ENCODE measurements at places on chromosomes 16 and 17.
A peak's percentile ranks its signal among the peaks of the same experiment; 100 is the strongest.

DNA sequence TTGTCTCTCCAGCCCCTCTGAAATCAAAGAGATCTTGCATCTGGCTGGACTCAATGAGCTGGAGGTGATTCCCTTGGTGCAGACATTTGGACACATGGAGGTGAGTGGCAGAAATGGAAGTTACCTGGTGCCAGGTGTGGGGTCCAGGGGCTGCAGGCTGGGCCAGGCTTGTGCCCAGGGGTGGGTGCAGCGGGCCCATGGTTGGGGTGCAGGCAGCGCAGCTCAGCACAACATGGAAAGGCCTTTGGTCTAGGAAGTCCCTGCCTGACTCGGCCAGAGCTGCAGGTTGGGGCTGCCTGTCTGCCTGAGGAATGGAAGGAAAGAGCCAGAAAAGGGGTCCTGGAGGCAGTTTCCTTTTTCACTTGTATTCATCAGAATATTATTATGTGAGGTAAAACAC lies 10.2 kb upstream of the OGFOD3 start:
- DNase-seq: no peak

DNA sequence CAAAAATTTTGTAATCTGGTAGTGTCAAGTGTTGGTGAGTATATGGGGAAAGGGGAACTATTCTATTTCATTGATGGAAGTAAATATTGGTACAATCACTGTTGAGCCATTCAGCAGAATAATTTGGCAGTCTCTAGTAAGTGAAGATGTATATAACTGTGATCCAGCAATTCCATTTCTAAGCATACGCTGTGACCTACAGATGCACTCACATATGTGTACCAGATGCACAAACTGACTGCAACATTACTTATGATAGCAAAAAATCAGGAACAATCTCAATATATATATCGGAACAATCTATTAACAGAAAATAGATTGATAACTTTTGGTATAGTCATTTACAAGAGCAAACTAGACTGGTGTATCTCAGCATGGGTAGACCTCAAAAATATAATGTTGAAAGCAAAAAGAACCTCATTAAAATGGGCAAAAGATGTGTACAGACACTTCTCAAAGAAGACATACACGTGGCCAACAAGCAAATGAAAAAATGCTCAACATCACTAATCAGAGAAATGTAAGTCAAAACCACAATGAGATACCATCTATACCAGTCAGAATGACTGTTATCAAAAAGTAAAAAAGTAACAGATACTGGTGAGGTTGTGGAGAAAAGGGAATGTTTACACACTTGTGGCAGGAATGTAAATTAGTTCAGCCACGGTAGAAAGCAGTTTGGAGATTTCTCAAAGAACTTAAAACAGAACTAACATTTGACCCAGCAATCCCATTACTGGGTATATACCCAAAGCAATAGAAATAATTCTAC lies 20.7 kb downstream of the ADAP2 start:
- no peak for DNase-seq

- DNase-seq: no peak
Observed at GRCh38 chr16:30621765-30622164, 11.6 kb upstream of the ZNF689 start.

GRCh38 chr16:31428279-31428597 lies at the start of gene COX6A2:
COX6A2 (minus strand) TSS chr16:31428360; CDS start chr16:31428325, 35 bp downstream.
- no peak for DNase-seq

GRCh38 chr16:18039931-18040330 lies 296.6 kb downstream of the NPIPA8 start:
- no peak for DNase-seq

GRCh38 chr16:6038941-6039645 lies 941.5 kb upstream of the EEF2KMT start:
- DNase-seq: no peak

DNA sequence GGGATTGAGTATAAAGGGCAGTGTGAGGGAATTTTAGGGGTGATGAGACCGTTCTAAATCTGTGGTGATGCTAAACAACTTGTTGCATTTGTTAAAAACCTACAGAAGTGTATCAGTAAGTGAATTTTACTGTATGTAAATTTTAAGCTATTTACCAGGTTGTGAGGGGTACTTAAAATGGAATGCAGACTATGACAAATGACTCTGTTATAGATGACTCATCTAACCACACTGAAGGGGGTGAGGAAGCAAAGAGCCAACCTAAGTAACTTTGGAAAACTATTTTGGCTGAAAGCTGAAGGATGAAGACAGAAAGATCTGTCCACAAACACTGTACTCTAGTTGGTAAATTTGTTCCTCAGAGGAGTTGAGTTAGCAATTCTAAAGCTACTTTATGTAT lies 5.3 kb upstream of the MKS1 start:
- DNase-seq: no peak

- DNase-seq: no peak
Observed at GRCh38 chr17:60602871-60603270, 2.9 kb downstream of the PPM1D start.

GRCh38 chr17:33674685-33675084 lies 381.6 kb upstream of the ASIC2 start:
- peak; percentile 55 for DNase-seq

DNA sequence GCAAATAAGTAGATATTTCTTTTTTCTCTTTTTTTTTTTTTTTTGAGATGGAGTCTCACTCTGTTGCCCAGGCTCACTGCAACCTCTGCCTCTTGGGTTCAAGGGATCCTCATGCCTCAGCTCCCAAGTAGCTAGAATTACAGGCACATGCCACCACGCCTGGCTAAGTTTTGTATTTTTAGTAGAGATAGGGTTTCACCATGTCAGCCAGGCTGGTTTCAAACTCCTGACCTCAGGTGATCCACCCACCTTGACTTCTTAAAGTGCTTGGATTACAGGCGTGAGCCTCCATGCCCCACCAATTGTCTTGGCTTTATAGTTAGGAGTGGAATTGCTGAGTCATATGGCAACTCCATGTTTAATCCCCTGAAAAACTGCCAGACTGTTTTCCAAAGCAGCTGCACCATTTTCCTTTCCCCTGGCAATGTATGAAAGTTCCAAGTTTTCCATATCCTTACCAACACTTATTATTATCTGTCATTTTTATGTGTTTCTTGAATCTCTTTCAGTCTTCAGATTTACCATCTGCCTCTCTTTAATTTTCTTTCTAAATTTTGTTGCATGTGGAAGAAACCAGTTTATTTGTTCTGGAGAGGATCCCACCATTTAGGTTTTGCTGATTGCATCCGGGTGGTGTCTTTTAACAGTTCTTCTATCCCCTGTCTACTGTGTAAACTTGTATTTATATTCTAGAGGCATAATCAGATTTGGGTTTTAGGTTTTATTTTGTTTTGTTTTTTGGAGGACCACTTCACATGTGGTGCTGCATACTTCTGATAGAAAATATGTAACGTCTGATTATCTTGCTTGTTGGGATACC lies 9.9 kb upstream of the CES3 start:
- no peak for DNase-seq

- DNase-seq: no peak
Observed at GRCh38 chr17:31327534-31328159, 6.2 kb upstream of the EVI2A start.

DNA sequence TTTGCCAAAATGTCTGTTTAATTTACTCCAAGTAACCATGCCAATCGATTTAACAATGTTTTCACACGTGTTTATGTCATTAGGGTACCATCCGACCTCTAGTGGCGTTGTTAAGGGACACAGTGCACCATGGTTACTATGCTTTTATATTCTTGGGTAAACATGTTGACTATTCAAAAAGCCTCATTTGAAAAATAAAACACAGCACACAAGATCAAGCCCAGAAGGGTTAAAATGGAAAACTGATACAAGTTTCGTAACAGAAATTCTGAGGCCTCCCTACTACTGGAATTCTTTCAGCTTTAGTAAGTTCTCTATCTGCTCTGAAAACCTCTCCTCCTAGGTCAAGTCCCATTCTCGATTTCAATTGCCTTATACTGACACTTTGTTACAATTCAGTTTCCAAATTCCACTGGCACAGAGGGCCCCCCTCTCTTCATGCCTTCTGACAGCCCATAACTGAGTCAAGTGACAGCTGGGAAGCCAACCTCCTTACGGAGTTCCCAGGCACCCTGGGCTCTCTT lies 2.1 kb downstream of the CFAP20 start:
- DNase-seq: no peak

- no peak for DNase-seq
Observed at GRCh38 chr16:50247123-50247905, 19.0 kb upstream of the ADCY7 start.

DNA sequence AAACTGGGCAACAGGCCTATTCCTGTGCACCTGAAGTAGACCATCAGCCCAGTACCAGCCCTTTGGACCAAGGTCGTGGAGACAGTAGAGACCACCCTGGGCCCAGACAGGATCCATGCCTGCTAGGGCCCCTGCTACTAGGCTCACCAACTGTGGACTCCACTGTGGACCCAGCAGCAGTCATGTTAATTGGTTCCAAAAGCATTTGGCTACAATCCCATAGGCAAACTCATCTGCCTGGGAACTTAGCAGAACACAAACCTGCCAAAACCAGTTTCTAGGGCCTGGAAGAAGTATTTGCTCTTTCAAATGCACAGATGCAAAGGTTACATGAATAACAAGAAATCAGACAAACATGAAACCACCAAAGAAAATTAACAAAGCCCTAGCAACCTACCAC lies 53.1 kb downstream of the ACSM2A start:
- no peak for DNase-seq

- no peak for DNase-seq
Observed at GRCh38 chr17:7497228-7497627, 13.1 kb downstream of the POLR2A start.

GRCh38 chr17:31582151-31582907 lies 190.9 kb downstream of the RAB11FIP4 start:
- no peak for DNase-seq

GRCh38 chr17:81805707-81806460 lies 1.9 kb downstream of the GCGR start:
- DNase-seq: no peak

GRCh38 chr17:6703751-6704150 lies 9.4 kb downstream of the SLC13A5 start:
- no peak for DNase-seq

GRCh38 chr16:53636978-53637377 lies 66.7 kb downstream of the RPGRIP1L start:
- no peak for DNase-seq

- DNase-seq: no peak
Observed at GRCh38 chr17:8572764-8573163, 57.8 kb downstream of the MYH10 start.

DNA sequence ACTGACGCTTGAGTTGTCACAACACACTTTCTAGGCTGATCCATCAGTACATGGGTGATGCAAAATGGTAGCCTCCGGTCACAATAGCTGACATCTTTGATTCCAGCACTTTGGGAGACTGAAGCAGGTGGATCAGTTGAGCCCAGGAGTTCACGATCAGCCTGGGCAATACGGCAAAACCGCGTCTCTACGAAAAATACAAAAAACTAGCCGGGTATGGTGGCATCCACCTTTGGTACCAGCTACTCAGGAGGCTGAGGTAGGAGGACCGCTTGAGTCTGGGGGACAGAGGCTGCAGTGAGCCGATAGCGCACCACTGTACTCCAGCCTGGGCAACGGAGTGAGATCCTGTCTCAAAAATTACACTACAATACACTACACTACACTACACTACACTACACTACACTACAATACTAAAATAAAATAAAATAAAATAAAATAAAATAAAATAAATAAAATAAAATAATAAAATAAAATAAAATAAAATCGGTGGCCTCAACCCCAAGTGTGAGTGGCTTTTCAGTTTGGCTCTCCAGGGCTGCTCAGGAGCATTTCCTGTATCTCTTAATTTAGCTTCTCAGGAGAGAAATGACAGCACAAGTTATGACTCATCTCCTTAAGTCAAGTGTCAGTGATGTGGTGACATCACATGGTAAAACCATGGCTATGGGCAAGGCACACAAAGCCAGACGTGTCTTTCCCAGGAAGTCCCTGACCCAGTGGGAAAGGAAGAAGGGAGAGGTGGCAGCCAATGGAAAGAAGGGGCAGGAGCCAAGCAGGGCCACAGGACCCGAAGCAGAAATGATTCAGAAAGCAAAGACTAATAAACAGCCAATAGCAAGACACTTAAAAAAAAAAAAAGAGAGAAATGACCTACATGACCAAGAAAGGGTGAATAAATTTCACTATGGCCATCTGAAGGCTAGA lies 75.3 kb upstream of the TBC1D3K start:
- peak; percentile 46 for DNase-seq

DNA sequence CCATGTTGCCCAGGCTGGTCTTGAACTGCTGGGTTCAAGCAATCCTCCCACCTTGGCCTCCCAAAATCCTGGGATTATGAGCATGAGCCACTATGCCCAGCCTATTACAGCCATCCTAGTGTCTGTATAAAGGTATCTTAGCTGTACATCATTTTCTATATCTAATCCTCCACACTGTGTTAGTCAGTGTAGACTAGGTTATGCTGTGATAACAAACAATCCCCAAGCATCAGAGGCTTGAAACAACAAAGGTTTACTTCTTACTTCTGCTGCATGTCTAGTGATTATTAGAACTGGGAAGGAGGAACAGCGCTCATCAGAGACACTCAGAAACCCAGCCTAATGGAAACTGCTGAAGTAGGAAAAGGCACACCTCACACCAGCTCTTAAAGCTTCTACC lies 68.1 kb downstream of the ERCC4 start:
- DNase-seq: no peak

GRCh38 chr17:48443712-48444111 lies 13.7 kb upstream of the SKAP1 start:
- no peak for DNase-seq

DNA sequence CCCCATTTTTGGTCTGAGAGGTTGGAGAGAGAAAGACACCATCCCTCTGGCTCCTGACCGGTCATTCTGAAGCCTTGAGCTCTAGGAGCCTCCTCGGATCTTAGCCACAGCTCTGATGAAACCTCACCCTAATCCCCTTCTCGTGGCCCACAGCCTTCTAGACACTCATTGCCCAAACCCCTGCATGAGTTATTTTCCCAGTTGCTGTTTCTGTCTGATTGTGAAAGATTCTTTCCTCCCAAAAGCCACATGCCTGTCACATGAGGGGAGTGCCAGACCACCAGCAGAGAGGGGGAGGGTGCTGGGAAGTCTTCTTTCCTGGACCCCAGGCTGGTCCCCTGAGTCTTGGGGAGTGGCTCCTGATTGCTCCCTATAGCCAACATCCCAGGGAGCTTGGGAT lies 17.6 kb upstream of the ABR start:
- no peak for DNase-seq

- no peak for DNase-seq
Observed at GRCh38 chr17:55124730-55125360, 139.9 kb upstream of the HLF start.

DNA sequence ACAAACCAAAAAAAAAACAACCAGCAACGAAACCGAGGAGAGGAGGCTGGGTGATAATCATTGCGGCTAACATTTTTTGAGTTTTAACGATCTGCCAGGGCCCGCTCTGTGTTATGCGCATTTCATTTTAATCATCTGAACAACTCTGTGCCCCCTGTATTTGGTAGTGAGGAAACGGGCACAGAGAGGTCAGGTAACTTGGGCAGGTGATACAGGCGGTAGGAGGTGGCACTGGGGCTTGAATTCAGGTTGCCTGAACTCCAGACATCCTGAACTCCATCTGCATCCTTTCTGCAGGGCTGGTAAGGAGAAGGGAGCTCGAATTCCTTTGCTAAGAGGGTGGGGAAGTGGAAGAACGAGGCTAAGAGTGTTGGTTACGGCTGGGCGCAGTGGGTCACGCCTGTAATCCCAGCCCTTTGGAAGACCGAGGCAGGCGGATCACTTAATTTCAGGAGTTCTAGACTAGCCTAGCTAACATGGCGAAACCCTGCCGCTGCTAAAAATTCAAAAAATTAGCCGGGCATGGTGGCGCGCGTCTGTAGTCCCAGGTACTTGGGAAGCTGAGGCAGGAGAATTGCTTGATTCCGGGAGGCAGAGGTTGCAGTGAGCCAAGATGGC lies 1.1 kb downstream of the CLUAP1 start:
- peak; percentile 14 for DNase-seq

All from activated T-cell treated with anti-CD3 and anti-CD28 coated beads, Interleukin-2, amount 50 U/mL, for 24 hours (primary cell).